Left ventricle myocardium inferior (tissue), 1 donor: ENCODE measurements at places on chromosomes 6 and 20.

DNA sequence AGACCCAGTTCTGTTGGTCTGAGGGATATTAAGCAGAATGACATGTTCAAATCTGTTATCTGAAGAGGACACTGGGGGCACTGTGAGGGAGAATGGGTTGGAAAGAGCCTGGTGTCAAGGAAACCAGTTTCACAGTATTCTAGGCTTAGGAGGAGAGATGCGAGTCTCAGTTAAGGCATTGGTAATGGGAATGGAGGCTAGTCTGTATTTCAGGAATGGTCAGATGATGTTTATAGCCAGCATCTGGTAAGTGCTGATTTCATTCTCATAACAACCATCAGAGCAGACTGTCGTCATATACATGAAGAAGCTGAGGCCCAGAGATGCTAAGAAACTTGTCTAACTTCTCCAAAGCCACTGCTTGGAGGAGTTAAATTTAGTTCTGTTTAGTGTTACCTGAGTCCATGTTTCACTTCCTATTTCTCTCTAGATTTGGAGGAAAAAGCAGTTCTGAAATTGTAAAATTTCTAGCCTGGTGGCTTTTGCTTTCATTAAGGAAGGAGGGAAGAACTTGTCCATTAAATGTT, 242.0 kb downstream of the ARID1B start:
- no peak for DNase-seq

GRCh38 chr20:35226126-35226883, at the start of gene MMP24:
MMP24 (plus strand) TSS chr20:35226690; CDS start chr20:35226739, 49 bp downstream.
- DNase-seq = no peak

DNA sequence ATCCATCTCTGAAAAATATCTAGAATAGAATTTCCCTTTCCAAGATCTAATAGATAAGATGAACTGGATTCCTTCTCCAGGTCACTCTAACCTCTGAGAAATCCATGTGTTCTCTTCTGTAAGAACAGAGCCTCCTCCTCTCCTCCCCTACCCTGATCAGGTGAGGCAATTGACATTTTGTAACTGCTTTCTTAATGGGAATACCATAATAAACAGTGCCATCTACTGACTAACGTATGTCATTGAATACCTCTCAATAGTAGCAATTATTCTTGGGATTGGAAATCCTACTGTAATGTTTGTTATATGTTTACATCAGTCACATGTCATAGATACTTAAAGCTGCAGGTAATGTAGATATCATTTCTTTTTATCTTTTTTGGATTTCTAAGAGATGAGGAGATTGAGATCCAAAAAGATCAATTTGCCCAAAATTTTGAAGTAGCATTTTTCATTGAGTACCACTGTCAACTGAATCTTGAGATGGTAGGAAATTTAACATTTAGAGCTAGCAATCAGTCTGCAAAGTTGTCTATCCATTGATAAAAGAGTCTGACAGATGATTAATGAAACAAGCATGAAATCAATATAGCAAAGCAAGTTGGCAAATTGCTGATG, 365.8 kb upstream of the HSF2 start:
- no peak for DNase-seq

GRCh38 chr6:139253656-139254055, 38.1 kb downstream of the TXLNB start:
- DNase-seq = no peak

DNA sequence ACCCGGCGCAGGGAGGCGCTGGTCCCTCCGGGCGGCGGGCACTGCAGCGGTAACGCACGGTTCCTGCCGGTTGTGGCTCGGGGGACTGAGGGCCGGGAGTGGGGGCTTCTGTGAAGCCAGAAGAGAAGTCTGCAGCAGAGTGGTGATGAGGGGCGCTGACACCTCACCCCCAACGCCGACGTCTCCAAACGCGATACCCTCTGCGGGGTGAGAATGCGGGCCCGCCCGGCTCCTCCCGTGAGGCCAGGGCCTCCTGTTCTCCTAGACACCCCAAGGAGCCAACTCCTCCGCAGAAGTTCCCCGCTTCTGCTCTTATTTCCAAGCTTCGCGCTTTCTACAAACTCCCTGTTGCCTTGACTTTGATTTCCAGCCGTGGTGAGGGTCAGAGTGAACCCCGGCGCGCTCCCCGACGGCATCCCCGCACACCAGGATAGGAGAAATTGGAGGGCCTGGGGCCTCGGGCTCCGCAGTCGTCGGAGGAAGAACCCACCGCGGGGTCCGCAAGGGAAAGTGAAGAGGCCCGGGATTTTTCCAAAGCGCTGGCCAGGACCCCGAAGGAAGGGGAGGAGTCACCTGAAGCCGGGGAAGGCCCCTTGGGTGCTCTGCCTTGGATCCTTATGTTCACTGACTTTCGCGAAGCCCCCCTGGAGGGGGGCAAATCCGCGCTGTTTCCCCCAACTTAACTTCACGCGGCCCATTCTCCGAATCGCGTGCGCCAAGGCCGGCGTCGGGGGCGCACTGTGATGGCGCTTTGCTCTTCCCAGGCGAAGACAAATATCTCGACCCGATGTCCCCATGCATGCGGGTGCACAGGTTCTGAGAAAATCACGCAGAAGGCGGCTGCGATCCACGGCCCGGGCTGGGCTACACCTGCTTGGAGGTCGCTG, 3.1 kb upstream of the INSM1 start:
- no peak for DNase-seq

- no peak for DNase-seq
These were observed 336.7 kb downstream of the GJA1 start for GRCh38 chr6:121771937-121772720.

GRCh38 chr6:25050356-25050755, 114.6 kb upstream of the RIPOR2 start:
- DNase-seq = no peak

GRCh38 chr6:33191383-33192104, 723 bp downstream of the COL11A2 start:
- peak; percentile 39 for DNase-seq
